Muscle of leg (tissue), 16 donors: ENCODE measurements at places on chromosomes 5 and 9.
A peak's percentile ranks its signal among the peaks of the same experiment; 100 is the strongest.

- no peak for DNase-seq
Observed at GRCh38 chr9:81798606-81799005, 109.3 kb upstream of the TLE1 start.

DNA sequence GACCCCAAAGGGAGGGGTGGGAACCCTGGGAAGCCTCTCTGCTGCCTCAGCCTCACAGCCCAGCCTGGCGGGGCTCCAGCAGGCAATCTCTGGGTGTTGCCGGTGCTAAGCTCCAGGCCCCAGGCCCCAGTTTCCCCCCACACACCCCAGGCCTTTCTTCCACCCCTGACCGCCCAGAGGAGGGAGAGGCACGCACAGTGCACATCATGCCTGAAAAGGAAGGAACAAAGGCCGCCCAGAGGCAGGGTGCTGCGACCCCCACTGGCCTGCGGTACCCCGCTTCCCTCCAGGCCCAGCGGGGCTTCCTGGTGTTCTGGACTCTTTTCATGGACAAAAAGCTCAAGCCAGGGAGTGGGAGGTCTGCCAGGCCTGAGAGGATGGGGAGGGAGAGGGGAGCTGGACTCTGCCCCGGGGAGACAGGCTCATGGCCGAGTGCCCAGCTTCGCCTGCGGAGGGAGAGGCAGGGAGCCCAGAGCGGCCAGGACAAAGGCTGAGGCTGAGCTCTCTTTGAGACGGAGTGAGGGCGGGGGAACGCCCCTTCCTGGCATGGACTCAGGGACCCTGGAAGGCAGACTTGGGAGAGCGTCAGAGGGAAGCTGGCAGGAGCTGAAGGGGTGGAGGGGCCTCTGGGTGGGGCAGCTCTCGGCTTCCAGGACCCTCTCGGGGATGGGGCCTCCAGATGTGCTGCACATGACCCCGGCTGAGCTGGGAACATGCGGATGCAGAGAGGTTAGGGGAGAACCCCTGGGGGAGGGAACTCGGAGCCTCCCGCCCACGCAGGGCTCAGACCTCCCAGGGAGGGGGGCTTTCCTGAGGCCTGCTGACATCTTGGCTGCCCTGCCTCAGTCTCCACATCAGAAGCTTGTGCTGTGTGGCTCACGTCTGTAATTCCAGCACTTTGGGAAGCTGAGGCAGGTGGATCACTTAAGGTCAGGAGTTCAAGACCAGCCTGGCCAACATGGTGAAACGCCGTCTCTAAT, 1.8 kb upstream of the ENTPD2 start:
- DNase-seq = peak; percentile 96

DNA sequence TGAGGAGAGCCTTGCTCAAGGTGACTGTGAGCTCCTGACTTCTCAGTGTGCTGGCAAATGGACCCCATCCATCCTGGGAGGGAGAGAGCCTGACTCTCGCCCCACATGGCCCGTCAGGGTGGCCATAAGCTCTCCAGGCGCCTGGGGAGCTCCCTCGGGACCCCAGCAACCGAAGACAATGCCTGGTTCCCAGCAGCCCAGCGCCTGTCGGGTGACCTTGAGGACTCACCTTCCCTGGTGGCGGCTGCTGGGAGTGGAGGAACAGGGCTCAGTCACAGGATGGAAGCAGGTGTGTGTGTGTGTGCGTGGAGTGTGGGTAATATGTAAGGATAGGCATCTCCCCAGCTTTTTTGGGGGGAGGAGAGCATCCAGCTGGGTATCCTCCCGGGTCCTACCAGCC, 190.3 kb downstream of the MELK start:
- DNase-seq = no peak

DNA sequence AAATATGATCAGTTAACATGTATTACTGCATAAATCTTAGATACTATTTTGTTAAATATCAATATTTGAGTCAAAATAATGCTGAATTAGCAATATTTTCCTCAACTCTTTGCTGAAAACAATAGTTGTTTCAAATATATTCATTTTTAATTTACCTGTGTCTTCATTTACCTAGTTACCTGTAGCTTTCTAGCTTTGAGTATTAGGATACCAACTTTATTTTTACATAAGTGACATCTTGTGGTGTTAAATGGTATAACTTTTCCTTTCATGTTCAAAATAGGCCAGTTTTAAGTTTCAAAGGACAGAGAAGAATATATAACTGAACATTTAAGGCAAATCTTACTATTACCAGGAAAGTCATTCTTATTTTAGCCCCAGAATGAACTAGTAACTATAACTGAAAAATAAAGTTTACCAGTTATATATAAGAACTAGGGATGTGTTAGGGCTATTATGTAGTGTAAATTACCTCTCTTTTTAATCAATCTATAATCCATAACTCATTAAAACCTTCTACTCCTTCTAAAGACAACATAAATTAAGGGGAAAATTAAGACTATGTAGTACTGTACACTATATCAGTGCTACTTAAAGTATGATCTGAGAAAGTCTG, 25.3 kb downstream of the AP3B1 start:
- DNase-seq = peak; percentile 10

GRCh38 chr5:127813633-127814587, 110.7 kb downstream of the CCDC192 start:
- DNase-seq = peak; percentile 85

GRCh38 chr5:171152382-171152781, 156.7 kb upstream of the TLX3 start:
- peak; percentile 15 for DNase-seq

- DNase-seq = no peak
Observed at GRCh38 chr9:130114741-130115140, 57.5 kb upstream of the NCS1 start.

DNA sequence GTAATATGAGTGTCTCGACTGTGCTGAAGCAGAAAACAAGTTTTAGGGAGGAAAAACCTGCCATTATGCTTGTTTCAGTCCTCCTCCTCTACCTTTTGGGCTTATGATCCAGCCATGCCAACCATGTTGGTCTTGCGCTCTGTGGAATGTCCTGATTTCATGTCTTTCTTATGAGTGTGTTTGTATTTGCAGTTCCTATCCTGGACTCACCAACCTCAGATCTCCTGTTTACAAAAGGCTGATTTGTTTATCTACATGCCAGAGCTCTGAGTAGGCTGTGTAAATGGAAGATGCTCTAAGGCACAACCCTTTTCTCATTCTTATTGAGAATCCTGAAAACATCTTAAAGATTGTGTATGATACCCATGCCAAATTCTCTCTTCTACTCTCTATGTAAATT, 138.6 kb downstream of the ARHGEF28 start:
- no peak for DNase-seq

- peak; percentile 66 for DNase-seq
Observed at GRCh38 chr5:124661317-124662141, 84.9 kb downstream of the ZNF608 start.
